Activated naive CD4-positive, alpha-beta T cell (primary cell): ENCODE measurements at places on chromosomes 12 and 14.

DNA sequence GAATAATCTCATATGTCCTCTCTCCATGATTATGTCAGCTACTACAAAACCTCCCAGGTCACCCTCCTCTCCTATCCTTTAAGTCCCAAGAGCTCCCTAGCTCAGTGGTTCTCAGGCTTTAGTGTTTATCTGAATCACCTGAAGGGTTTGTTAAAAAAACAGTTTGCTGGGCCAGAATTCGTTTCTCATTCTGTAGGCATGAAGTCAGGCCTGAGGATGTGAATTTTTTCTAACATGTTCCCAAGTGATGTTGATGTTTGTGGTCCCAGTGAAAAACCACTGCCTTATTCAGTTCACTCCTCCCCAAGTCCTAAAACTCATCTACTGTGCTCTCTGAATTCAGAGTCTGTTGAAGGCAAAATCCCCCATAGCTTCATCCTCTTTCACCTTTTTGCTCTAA is 241.4 kb downstream of the ETNK1 start:
- no peak for DNase-seq

DNA sequence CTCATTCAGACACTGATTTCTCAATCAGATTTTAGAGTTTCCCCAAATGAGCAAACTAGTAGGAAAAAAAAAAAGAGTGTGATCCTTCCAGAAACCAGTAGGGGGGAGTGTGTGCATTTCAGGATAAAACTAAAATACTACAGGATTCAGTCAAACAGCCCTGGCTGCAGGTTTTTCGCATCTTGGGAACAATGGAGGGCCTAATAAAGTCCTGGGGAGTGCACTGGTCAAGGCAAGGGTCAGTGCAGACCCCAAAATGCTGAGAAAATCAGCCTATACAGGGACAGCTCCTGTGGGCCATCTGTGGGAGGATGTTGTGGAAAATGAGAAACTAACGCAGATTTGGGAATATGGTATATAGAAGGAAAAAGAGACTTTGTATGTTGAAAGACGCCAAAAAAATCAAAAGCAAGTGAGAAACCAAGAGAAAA is 22.2 kb upstream of the ABCD4 start:
- no peak for DNase-seq

DNA sequence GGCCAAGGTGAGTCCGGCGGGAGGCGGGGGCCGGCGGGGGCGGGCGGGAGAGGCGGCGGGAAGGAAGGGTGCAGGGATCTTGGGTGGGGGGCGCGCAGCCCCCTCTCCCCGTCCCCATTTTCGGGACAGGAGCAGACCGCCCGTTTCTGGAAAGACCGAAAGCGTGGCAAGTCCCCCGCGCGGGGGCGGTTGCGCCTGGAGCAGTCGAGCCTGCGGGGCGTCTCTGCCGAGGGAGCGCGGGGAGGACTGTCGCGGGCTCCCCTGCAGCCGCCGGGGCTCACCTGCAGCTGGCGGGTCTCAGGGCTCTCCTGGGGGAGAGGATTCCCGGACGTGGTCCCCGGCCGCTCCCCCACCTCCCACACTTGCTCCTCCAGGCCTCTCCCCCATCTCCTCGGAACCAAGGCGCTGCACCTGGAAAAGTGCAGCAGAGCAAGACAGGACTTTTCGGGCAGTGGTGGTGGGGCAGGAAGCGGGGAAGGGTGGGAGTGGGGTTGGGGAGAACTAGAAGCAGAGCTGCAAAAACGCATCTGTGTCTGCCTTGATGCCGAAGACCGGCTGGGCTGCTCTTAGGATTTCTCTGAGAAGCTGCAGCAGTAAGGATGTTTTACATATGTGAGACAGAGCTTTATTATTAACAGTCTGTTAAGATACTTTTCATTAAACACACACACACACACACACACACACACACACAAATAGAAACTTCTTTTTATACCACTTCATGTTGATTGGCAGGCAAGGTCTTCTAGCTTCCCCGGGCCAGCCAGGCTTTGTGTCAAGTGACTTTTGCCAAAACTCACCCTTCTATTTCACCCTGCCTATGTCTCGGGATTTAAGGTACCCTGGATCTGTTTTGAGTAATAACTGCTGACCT is 677 bp downstream of the C12orf75 start:
- DNase-seq, result no peak

GRCh38 chr12:48956279-48957140 is 777 bp downstream of the ARF3 start:
- no peak for DNase-seq

DNA sequence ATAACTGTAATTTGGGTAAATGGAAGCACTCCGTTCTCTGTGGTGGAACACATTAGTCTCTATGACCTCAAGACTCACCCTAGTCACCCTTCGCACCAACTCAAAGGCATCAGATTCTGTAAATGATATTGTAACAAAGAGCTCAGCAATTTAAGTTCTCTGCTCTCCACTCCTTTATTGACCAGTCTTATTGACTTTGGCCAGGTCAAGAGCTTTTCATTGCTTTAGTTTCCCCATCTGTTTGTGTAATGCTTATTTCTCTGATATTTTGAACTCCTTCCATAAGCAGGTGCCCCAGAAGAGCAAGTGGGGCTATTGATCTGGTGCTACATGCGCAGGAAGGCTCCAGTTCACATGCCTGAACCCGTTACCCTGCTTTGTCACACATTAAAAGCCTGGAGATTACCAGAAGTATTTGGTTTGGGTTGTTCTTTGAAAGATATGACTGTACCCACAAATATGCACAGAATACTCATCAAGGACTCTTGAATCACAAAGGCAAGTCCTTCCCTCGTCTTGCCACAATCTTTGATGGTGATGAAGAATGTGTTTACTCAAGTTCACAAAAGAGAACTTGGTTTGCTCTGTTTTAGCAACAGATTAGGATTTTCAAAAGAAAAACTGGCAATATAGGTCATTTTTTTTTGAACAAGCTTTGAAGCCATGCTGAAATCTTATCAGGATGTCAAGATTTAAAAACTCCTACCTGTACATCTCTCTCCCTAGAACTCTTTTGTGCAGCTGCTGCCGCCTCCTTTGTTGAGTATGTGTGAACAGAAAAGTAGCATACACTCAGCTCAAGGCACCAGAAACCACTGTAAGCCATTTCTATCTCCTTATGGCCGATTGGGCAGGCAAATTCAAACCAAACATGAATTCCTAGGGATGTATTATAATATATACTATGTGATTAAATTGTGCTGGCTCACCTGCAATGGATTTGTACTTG is 193.9 kb downstream of the BCAT1 start:
- no peak for DNase-seq

DNA sequence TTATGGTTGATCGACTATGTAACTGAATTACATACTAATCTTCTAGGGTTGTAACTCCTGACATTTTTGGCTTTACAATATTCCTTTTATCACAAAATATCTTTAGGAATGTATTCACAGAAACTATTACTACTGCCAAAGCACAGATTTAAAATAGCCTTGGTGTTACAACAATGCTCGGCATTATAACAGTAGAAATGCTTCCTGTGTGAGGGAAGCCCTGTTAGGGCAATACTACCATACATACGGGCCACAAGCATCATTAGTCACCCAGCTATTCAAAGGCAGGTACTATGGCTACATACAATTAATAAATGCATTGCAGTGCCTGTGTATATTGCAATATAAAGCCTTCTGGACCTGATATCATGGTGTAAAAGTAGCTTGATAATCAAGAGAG is 517.8 kb downstream of the C12orf50 start:
- no peak for DNase-seq

GRCh38 chr12:10562306-10562933 is 51.0 kb downstream of the MAGOHB start:
- no peak for DNase-seq

DNA sequence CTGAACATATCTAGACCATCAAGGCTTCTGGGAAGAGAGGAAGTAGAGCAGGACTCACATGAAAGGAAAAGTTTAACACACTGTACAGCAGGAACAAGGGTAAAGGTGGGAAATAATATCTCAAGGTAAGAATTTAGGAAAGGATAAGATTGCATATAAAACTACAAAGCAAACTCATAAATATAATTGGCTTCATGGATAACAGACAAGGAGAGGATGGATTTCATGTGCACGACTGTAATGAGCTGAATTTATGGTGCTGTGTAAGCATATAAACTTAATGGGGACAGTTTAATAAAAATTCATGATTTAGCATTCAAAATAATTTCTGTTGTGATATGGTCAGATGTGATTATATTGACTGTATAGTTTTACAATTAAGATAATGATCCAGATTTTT is 298.0 kb downstream of the GXYLT1 start:
- no peak for DNase-seq

- no peak for DNase-seq
These were observed 35.8 kb downstream of the CCNK start for GRCh38 chr14:99516871-99517642.

GRCh38 chr12:120956579-120957300 is 21.6 kb upstream of the HNF1A start:
- no peak for DNase-seq

GRCh38 chr14:61321385-61322010 is at the start of gene PRKCH:
Gene PRKCH (plus strand): TSS chr14:61321579. CDS start chr14:61322102, 523 bp downstream.
- DNase-seq, result peak; percentile 56

GRCh38 chr12:68225576-68226476 is at the start of gene IL26:
Gene IL26 (minus strand): TSS chr12:68225810. CDS start chr12:68225756, 54 bp downstream.
- no peak for DNase-seq

- DNase-seq, result no peak
These were observed 21.6 kb upstream of the CDK2AP1 start for GRCh38 chr12:123293178-123293760.

DNA sequence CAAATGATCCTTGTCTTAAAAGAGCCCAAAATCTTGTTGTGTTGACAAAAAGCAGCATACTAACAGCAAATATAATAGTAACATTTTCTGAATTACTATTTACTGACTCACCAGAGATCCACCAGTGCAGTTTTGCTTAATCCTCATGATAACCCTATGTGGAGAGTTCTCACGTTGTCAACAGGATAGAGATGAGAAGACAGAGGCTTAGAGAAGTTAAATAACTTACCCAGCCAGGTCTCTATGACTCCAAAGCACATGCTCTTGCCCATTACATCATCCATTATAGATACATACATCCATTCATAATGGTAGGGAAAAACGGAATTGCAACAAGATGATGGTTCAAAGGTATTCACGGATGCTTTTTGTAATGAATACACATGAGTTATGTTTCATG is 111.9 kb downstream of the PAX9 start:
- DNase-seq, result no peak

GRCh38 chr12:116876151-116876869 is 4.9 kb downstream of the HRK start:
- no peak for DNase-seq

DNA sequence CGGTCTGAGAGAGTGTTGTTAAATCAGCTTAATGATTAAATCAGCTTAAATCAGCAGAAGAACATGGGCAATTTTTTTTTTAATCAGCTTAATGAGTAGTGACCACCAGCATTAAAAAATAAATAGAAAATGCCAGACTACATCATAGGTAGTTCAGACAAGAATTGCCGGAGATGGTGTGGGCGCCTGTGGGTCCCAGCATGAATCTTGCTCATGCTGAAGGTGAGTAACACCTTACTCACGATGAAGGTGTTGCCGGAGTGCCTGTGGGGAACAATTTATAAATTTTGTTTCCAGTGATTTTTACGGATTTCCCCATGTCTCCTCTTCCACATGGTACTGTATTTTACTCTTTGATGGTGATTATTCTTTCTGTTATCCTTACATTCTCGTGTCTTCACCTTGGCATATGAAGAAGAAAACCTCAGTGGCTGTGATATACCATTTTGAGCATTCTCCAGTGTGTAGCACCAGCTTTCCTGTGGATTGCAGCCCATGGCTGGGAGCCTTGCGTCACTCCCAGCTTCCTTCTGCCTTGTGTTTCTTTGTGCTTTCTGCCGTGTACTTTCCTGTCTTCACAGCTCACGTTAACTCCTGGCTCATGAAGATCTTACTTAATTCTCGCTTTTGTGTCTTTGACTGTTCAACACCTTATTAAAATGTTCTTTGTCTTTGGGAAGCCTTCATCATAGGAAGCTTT is 4.7 kb downstream of the TDRD9 start:
- no peak for DNase-seq

GRCh38 chr14:97275276-97275675 is 478.1 kb downstream of the VRK1 start:
- no peak for DNase-seq

DNA sequence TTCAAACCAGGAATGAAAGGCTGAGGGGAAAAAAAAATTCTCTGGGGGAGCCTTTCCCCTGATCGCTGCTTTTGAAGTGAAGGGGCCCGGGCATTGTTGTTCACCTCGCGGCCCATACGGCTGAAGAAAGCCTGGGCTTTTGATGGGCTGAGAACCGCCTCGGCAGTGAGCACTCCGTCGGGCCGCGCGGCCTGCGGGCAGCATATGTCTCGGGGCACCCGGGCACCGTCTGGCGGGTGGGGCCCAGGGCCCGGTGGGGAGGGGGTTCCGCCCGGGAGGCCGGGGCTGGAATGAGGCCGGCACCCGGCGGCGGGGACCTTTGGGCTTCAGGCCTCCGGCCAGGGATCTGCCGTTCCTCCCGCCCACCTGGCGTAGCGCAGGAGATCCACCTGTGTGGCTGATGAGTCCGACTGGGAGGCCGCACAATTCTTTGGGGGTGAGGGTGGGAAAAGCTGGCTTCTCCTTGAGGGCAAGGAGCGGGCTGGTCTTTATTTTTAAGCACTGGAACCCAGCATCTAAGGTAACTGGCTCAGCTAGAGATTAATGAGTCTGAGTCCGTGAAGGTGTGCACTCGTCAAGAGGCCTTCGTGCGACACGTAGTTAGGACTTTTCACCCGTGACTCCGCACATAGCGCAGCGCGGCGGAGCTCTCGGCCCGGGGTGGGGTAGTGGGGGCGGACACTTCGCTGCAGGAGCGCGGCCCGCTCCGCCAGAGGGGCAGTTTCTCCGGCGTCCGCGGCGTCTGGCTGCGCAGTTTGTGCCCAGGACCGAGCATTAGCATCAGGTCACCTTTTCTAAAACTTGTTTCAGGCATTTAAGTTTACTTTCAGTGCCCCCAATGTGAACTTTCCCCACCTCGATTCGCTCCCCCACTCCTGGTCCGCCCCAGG is 10.6 kb downstream of the FOXA1 start:
- no peak for DNase-seq

- DNase-seq, result no peak
These were observed 23.8 kb downstream of the HSPB8 start for GRCh38 chr12:119202544-119202943.

DNA sequence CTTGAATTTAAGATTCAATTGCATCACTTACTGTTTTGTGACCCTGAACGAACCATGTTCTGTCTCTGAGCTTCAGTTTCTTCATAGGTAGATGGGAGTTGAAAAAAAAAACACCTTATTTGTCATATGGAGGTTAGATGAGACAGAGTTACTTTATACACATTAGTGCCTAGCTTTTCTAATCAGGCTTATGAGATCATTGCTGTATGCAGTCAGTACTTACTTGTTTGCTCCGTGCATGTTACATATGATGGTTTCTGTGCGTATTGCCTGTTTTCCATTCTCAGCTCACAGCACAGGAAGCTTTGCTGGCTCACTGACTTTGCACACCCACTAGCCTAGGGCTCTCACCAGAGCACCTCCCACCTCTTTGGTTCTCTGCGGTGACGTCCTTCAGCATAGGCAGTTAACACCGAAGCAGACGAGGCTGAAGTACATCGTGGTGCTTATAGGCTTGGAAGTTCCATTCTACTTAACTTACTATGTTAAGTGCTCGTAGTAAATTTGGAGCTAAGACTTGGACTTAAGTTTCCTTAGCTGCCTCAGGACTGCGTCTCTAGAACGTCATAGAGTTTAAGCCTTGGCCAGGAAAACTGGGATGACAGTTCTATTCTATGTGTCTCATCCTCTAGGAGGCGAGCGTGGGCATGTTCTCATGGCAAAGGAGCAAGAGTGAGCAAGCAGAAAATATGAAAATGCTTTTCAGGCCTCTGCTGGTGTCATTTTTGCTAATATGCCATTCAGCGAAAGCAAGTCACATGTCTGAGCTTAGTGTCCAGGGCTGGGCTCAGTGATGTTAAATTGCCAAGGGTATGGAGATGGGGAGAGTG is 57.3 kb downstream of the NRXN3 start:
- no peak for DNase-seq

- no peak for DNase-seq
These were observed 109.9 kb downstream of the RIMBP2 start for GRCh38 chr12:130606231-130606630.
